ENCODE measurements at places on chromosomes 12 and 14.

- no peak for DNase-seq
Observed at GRCh38 chr12:71840231-71840847, 780 bp downstream of the TBC1D15 start.

GRCh38 chr12:48388938-48389337, 38.2 kb upstream of the ZNF641 start:
- no peak for DNase-seq

DNA sequence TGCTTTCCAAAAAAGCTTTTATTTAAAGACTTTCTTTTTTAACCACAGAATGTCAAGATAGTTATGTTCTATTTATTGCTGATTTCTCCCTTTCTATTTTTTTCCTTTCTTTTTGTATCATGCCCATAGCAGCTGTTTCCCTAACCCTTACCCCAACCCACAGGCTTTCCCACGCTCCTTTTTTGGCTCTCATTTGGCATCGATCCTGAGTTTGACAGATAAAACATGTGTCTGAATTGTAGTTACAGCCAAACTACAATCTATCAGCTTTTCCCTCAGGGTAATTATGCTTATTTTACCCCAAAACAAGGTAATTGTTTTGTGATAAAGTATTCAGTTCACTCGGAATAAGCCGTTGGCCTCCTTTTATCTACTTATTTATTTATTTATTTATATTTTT, 46.7 kb downstream of the PDE3A start:
- DNase-seq: no peak

GRCh38 chr12:105480162-105480561, 149.7 kb downstream of the C12orf75 start:
- DNase-seq: no peak

- no peak for DNase-seq
Observed at GRCh38 chr12:130849561-130850417, 10.7 kb upstream of the STX2 start.

DNA sequence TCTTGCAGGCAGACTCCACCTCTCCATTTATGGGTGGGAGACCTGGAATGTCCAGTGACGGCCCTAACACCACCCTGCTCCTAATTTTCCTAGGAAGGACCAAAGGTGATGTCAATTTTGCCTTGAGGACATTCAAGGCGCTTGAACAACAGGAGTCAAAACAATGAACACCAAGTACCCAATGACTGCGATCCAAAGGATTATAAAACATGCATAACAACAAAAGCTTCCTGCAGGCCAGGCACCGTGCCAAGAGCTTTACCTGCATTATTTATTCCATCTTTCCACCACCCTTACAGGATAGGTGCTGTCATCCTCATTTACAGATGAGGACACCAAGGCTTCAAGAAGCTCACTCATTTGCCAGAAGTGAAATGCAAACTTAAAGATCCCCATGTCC, 15.2 kb upstream of the FOXN3 start:
- DNase-seq: no peak

DNA sequence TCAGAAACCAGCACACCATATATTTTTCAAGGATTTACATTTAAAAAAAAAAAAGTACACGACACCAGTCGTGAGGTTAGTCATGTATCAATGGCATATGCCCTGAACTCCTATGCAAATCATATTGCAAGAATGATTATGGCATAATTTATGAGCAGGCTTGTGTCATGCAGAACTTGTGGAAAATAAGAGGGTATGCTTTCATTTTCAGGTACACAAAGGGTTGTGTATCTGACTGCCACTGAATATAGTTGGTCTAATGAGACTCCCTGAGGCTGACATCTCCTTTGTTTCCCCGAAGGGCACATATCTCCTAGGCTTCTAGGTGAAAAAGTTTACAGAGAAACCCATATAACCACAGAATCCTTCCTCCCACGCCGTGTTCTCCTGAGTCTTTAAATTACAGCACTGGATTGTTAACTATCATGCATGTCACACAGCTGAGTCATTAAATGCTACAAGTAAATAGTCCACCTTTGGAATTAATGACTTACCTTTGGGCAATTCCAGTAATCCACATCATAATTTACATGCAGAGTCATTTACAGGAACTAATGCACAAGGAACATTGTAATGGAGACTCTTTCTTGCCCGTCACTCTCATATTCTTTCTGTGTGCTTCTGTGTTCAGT, 356.7 kb upstream of the DIO2 start:
- DNase-seq: no peak

DNA sequence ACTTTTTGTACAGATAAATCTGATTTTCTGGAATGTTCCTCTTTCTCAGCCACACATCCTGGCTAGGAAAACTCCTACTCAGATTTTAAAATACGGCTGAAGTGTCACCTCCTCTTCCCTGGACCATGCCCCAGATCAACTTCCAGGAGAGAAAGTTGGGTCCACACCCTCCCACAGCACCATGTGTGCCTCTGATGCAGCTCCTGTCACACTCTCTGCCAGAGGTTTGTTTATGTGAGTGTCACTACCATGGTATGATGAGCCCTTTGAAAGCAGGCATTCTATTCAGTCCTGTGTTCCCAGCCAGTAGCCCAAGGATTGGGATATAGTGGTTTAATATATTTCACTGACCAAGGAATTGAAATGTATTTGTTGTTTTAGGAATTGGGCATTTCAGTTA, 287.2 kb upstream of the ATP2B1 start:
- DNase-seq: no peak

DNA sequence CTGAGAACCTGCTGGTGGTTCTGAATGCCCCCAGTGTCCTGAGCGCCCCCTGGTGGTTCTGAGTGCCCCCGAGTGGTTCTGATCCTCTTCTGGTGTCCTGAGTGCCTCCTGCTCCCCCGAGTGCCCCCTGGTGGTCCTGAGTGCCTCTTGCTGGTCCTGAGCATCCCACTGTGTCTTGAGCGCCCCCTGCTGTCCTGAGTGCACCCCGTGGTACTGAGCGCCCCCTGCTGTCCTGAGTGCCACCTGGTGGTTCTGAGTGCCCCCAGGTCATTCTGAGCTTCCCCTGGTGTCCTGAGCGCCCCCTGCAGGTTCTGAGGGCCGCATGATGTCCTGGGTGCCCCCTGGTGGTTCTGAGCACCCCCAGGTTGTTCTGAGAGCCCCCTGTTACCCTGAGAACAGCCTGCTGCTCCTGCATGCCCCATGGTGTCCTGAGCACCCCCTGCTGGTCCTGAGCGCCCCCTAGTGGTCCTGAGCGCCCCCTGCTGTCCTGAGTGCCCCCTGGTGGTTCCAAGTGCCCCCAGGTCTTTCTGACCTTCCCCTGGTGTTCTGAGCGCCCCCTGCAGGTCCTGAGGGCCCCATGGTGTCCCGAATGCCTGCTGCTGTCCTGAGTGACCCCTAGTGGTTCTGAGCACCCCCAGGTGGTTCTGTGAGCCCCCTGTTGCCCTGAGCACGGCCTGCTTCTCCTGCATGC, 1165.4 kb downstream of the TMEM121 start:
- DNase-seq: no peak

GRCh38 chr12:4107436-4107878, 166.1 kb upstream of the CCND2 start:
- peak; percentile 64 for DNase-seq

GRCh38 chr14:50772412-50772811, 58.5 kb downstream of the NIN start:
- no peak for DNase-seq

- DNase-seq: no peak
Observed at GRCh38 chr12:4734625-4735340, 14.6 kb downstream of the GALNT8 start.

DNA sequence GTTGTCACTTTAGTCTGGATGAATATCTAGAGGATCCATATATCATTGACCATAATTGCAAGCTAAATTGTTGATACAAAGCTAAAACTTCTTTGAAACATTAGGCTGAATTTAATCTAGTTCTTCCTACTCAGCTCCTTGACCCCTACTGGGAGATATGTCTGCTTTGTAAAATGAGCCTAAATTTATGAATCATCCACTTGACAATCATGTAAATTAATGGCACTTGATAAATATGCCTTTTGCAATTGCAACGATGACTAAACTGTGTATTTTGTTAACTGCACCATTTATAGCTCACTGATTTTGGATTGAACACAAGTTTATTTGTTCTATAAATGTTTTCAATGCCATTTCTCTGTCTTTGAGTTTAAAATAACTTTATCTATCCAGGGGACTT, 1616.5 kb upstream of the FLRT2 start:
- no peak for DNase-seq

DNA sequence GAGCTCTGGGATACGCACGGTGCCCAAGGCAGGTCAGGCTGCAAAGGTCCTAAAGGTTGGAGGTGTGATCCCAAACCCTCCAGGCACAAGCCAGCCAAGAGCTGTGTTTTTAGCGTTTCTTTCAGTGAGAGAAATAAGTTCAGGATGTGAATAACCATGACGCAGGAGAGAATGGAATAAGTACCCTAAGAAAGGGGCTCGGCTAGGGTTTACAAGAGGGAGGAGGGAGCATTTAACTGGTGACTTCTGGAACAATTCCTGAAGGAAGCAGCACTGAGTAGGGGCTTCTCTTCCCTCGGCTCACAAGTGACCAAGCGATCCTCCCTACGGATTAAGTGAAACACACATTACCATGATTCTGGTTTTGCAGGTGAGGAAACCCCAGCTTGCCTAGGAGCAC, 29.4 kb downstream of the SSH1 start:
- no peak for DNase-seq

Data from stimulated activated CD8-positive, alpha-beta memory T cell treated with anti-CD3 and anti-CD28 coated beads, Interleukin-15, amount 100 ng/mL, for 4 hours (primary cell).